SK-N-SH (cell line): ENCODE measurements at places on chromosomes 2 and 18. TPM values are rescaled to one million over a fixed set of nuclear protein-coding genes. Genes with fewer than 3 reads are reported as not detected.

Gene FBXO41
- polyA plus RNA-seq = 3.1 and 3.5 TPM in 2 replicates

Gene HOXD12
- not detected in 2 replicates for polyA plus RNA-seq

Gene GREB1
- 2.7 and 2.9 TPM in 2 replicates for polyA plus RNA-seq

Gene FAM124B
- 0.03 TPM in 1 of 2 replicates, not detected in the other for polyA plus RNA-seq

Gene NDC80
- polyA plus RNA-seq = 7.9 and 11.3 TPM in 2 replicates

Gene TUBA3E
- polyA plus RNA-seq = not detected in 2 replicates

Gene LDLRAD4
- polyA plus RNA-seq = 0.16 and 0.32 TPM in 2 replicates

Gene SPP2
- polyA plus RNA-seq = 0.19 and 0.30 TPM in 2 replicates

Gene CHST9
- not detected in 2 replicates for polyA plus RNA-seq

Gene LRP2
- polyA plus RNA-seq = not detected in 2 replicates

Gene ITGB6
- polyA plus RNA-seq = 0.10 and 0.13 TPM in 2 replicates

Gene GRP
- polyA plus RNA-seq = 2.5 and 2.8 TPM in 2 replicates

Gene EN1
- not detected in 2 replicates for polyA plus RNA-seq

Gene BOLL
- not detected in 2 replicates for polyA plus RNA-seq

Gene SATB2
- polyA plus RNA-seq = 0.06 and 0.13 TPM in 2 replicates

Gene HMSD
- not detected in 2 replicates for polyA plus RNA-seq

Gene LYPD6B
- 17.0 and 18.2 TPM in 2 replicates for polyA plus RNA-seq

Gene CAPN14
- 0.08 and 0.11 TPM in 2 replicates for polyA plus RNA-seq

Gene REG3G
- polyA plus RNA-seq = not detected in 2 replicates

Gene CENPA
- polyA plus RNA-seq = 17.0 and 19.5 TPM in 2 replicates

Gene DYNC1I2
- polyA plus RNA-seq = 99.7 and 134 TPM in 2 replicates

Gene PLB1
- polyA plus RNA-seq = 0.10 and 0.39 TPM in 2 replicates

Gene CAVIN2
- polyA plus RNA-seq = 1.5 and 1.7 TPM in 2 replicates

Gene GPR39
- polyA plus RNA-seq = 2.1 and 2.3 TPM in 2 replicates

Gene MOCOS
- polyA plus RNA-seq = 1.2 TPM in 2 replicates

Gene CDH20
- polyA plus RNA-seq = 1.1 TPM in 2 replicates

Gene GBX2
- polyA plus RNA-seq = 0.03 and 0.16 TPM in 2 replicates

Gene LOXHD1
- polyA plus RNA-seq = not detected in 2 replicates

Gene UGT1A9
- polyA plus RNA-seq = not detected in 2 replicates
